Lung (tissue), 17 donors: ENCODE measurements at places on chromosomes 13 and 19. TPM values are rescaled to one million over a fixed set of nuclear protein-coding genes. Genes with fewer than 3 reads are reported as not detected.

DHDH gene
- 0.51 TPM for total RNA-seq

DNA sequence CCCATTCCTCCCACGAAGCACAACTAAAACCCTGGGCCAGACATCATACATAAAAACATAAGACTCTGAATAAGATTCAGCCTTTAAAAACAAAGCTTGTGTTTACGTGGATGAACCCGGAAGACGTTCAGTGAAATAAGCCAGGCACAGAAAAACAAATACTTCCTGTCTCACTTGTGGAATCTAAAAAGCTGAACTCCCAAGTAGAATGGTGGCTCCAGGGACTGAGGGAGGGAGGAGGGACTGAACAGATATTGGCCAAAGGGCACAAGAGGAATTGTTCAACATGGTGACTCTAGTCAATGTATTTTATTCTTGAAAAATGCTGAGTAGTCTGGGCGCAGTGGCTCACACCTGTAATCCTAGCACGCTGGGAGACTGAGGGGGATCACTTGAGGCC, 35.7 kb upstream of the TPM4 start:
- H3K4me3 ChIP-seq: no peak overlapping the region
- no peaks in the 10 kb centered on the region for H3K4me1 ChIP-seq
- no peak overlapping the region for H3K27ac ChIP-seq
- DNase-seq: peak; percentile 10

DNA sequence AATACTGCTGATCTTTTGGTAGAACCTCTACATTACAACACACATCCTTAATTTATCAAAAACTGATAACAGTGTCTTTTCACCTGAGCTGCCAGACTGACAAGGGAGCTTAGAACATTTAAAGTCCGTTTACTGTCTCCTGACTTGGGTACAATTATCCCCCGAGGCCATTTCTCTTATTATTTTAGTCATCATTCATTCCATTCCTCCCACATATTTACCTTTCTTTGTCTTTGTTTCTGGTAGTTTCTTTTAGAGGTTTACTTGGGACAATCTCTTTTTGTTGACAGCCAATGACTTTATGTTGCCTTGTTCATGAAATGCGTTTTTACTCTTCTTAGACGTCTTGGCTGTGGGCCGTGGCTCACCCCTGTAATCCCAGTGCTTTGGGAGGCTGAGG, 186.9 kb downstream of the PCCA start:
- no peak overlapping the region for H3K27ac ChIP-seq
- H3K27me3 ChIP-seq: no peaks in the 10 kb centered on the region
- H3K36me3 ChIP-seq: peaks cover 4% of the 10 kb centered on the region
- no peak overlapping the region for H3K4me3 ChIP-seq
- H3K4me1 ChIP-seq: no peaks in the 10 kb centered on the region

SLC7A10 gene
- total RNA-seq: 0.21 TPM

DNA sequence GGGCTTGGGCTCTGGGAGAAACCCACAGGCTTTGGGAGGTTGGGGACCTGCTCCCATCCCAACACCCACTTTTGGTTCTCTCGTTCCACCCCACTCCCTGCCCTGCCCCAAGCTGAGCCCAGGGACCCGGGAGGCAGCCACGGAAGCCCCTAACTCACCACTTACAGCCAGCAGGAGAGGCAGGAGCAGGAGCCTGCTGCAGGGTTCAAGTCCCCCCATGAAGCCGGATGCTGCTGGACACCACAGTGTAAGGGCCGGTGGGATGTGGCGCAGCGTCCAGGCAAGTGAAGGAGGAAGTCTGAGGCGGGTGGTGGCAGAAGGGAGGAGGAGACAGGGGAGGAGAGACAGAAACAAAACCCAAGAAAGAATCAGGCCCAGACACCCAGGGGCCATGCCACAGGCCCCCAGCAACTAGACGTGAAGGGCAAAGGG, at the start of gene TYROBP:
Gene TYROBP, minus strand, starts transcription at position 286 of the 432 bp plus-strand sequence. Its CDS starts 67 bp downstream, at position 219.
- H3K36me3 ChIP-seq: no peaks in the 10 kb centered on the region
- H3K27ac ChIP-seq: no peak within 1 kb of the TSS
- no peak for DNase-seq
- H3K4me1 ChIP-seq: no peaks in the 10 kb centered on the region
- peak within 1 kb of the TSS; percentile 1 for H3K4me3 ChIP-seq

DNA sequence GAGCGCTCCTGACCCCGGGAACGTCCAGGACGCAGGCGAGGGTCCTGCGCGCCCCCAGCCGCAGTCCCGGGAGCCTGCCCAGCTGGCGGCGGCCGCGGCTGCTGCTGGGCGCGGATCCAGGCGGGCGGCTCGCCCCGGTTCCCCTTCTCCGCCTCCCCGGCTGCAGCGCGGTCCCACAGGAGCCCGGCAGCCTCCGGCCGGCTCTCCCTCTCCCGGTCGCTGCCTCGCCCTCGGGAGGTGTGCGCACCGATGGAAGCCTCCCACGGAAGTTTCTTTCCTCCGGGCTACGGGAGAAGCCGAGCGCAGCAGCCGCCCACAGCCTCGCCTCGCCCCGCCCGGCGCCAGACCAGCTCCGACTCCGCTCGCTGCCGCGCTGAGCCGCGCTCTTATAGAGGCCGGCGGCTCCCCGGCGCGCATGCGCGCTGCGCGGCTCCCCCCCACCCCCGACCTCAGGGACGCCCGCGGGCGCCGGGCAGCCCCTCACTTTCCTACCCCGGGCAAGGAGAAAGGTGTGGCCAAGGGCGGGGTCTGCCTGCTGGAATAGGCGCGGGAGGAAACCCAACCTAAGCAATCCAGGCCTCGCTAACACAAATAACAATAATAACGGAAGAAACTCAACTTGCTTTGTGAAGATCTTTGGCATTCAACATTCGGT, at the start of gene SHISA2:
Gene SHISA2, minus strand, starts transcription at position 360 of the 655 bp plus-strand sequence. CDS start 1,041 bp downstream, outside the sequence.
- peak within 1 kb of the TSS; percentile 38 for H3K27ac ChIP-seq
- H3K4me1 ChIP-seq: no peaks in the 10 kb centered on the region
- peak within 1 kb of the TSS; percentile 35 for H3K4me3 ChIP-seq
- no peaks in the 10 kb centered on the region for H3K36me3 ChIP-seq

CYP2A6 gene
- 1.7 TPM for total RNA-seq

TTC9B gene
- not detected for total RNA-seq

GRCh38 chr19:17687857-17688784, at the start of gene UNC13A:
Gene UNC13A (minus strand): TSS chr19:17688354. CDS start chr19:17688199, 155 bp downstream.
- H3K27me3 ChIP-seq: peaks cover 3% of the 10 kb centered on the region
- H3K27ac ChIP-seq: no peak within 1 kb of the TSS
- no peaks in the 10 kb centered on the region for H3K4me1 ChIP-seq

ZNF805 gene
- total RNA-seq: 29.0 TPM

DNA sequence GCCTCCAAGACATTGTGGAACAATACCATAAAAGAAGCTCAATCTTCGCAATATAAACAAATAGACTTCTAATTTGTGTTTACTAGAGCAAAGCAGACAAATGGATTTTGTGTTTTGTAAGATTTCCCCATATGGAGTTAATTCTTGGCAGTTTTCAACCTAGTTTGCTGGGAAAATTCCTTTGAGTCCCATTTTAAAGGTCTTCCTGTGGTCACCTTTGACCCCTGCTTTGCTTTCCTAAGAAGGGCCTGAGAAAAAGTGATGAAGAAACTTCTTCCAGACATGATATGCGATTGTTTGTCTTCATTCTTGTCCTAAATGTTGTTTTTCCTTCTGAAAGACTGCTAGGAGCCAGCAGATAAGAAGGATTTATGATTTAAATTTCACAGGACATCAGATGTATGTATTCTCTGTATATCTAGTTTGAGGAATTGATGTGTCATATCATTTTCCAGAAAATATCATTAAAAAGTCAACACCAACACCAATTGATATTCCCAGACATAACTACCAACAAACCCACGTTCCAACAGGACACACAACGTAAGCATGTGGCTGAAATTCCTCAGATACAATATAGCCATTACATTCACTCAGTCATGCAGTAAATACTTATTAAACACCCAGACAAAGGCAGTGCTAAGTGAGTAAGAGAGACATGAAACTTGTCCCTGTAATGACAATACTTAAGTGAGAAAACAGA, 276.4 kb downstream of the LHFPL6 start:
- H3K27ac ChIP-seq: no peak overlapping the region
- peak; percentile 51 for DNase-seq
- no peaks in the 10 kb centered on the region for H3K36me3 ChIP-seq
- H3K27me3 ChIP-seq: no peaks in the 10 kb centered on the region
- peaks cover 5% of the 10 kb centered on the region for H3K4me1 ChIP-seq
- H3K4me3 ChIP-seq: no peak overlapping the region

- DNase-seq: no peak
- H3K4me1 ChIP-seq: no peaks in the 10 kb centered on the region
- no peaks in the 10 kb centered on the region for H3K27me3 ChIP-seq
- H3K27ac ChIP-seq: no peak overlapping the region
Measured at GRCh38 chr13:73231471-73231870, 172.7 kb downstream of the KLF5 start.

GRCh38 chr13:97367016-97367822, 66.8 kb upstream of the RAP2A start:
- H3K27me3 ChIP-seq: no peaks in the 10 kb centered on the region
- peak overlapping the region; percentile 54 for H3K27ac ChIP-seq
- no peak overlapping the region for H3K4me3 ChIP-seq
- H3K4me1 ChIP-seq: peaks cover 2% of the 10 kb centered on the region

FGF22 gene
- 0.46 TPM for total RNA-seq

C3 gene
- total RNA-seq: 1,072 TPM

GRCh38 chr19:58091251-58091995, 6.6 kb downstream of the ZSCAN18 start:
- DNase-seq: no peak
- H3K27ac ChIP-seq: no peak overlapping the region
- H3K4me1 ChIP-seq: no peaks in the 10 kb centered on the region
- H3K27me3 ChIP-seq: no peaks in the 10 kb centered on the region

RASIP1 gene
- total RNA-seq: 32.8 TPM

DNA sequence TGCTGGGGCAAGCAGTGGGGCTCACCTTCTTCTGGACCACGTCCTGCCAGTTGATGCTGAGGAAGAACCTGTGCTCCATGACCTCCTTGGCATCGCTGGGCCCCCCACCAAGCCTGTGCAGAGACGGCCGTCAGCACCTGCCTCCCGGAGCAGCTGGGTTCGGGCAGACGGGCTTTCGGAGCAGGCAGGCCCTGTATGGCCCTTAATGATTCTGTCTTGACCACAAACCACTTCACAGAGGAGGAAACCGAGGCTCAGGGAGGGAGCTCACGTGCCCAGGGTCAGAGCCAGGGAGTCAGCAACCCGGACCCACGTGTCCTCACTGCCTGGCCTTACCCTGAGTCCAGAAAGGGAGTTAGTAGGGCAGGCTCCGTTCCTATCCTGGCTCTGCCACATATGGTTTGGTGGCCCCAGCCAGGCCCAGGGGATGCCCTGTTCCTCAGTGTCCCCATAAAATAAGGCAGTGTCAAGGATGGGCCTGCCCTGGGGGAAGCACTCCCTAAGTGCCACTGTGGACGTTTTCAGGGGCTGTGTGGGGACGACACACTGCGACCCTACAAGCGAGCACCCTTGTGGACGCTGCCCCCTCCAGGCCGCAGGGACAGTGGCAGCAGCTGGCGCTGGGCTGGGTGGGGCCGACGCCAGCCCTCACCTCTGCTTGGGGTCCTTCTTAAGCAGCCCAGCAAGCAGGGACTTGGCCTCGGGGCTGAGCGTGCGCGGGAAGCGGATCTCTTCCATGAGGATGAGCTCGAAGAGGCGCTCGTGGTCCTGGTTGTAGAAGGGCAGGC, 8.9 kb upstream of the CCNP start:
- H3K4me3 ChIP-seq: no peak overlapping the region
- no peak overlapping the region for H3K27ac ChIP-seq
- no peaks in the 10 kb centered on the region for H3K27me3 ChIP-seq
- peaks cover 13% of the 10 kb centered on the region for H3K4me1 ChIP-seq
- peaks cover 5% of the 10 kb centered on the region for H3K36me3 ChIP-seq

MYO16 gene
- 1.4 TPM for total RNA-seq

DNA sequence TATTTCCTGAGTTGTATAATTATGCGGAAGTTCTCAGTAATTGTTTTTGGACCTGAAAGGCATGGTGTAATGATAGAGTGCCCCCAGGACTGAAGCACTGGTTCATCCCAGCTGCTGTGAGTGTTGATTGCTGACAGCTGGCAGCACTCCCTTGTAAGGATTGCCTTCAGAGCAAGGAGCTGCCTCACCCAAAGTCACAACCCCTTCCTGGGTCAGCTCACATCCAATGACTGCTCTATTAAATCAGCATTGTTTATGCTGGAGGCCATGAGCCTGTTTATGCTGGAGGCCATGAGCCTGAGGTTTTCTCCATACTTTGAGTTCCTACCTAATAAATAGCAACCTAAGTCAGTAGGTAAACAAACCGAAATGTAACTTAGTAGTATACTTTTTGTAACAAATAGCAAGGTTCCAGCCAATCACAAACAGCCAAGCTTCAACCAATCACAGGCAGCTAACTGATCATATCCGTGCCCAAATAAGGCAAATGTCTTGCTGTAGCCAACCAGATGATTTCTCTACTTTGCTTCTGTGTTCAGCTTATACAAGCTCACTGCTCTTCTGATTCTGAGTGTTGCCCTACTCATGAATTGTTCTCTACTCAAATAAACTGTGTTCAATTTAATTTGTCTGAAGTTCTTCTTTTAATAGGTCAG, 11.7 kb upstream of the SPACA6 start:
- no peaks in the 10 kb centered on the region for H3K36me3 ChIP-seq
- no peaks in the 10 kb centered on the region for H3K4me1 ChIP-seq
- DNase-seq: peak; percentile 49

PPP1R37 gene
- total RNA-seq: 31.1 TPM

DNA sequence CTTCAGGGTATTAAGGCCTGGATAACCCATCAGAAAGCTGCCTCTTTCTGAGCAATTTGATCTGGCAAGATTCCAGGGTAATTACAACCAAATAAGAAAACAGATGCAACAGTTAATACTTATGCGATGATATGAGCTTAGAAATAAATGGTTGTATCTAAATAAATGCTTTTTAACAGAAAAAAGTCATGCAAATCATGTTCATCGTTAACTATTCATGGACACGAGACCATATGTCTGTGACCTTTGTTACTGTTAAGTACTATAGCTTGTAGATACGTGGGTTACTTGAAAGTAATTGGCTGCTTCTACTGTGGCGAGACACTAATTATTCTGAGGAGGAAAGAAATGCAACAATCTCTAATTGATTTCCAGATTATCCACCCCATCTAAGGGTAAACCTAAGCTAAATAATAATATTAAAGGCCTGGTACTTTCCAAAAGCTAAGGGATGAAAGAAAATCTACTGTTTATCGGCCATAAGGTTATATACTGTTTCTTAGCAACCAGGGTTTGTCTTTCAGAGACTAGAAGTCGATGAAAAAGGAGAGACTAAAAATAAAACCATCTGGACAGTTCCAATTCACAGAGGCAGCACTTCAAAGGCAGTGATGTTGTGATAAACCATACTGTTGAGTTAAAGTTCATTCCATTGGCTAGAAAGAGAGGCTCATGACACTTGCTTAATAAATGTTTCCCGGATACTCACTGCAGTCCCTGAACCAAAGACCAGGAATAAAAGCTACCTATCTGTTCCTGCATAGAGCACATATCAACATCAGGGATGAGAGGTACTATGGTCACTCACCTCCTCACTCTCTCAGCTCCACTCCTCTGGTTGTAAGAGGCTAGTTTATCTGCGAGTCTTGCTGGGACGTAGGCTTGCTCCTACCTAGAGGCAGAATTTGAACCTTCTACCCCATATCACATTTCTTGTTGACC, 1.5 kb downstream of the EPSTI1 start:
- no peaks in the 10 kb centered on the region for H3K36me3 ChIP-seq
- H3K27me3 ChIP-seq: no peaks in the 10 kb centered on the region
- no peak overlapping the region for H3K27ac ChIP-seq
- DNase-seq: peak; percentile 94

MAU2 gene
- 68.0 TPM for total RNA-seq
